Activated CD4-positive, CD25-positive, alpha-beta regulatory T cell treated with anti-CD3 and anti-CD28 coated beads, Interleukin-2, amount 50 U/mL, for 16 hours (primary cell): ENCODE measurements at places on chromosomes 5 and 9.

GRCh38 chr9:130579738-130580463 is 524 bp downstream of the FUBP3 start:
- no peak for DNase-seq

DNA sequence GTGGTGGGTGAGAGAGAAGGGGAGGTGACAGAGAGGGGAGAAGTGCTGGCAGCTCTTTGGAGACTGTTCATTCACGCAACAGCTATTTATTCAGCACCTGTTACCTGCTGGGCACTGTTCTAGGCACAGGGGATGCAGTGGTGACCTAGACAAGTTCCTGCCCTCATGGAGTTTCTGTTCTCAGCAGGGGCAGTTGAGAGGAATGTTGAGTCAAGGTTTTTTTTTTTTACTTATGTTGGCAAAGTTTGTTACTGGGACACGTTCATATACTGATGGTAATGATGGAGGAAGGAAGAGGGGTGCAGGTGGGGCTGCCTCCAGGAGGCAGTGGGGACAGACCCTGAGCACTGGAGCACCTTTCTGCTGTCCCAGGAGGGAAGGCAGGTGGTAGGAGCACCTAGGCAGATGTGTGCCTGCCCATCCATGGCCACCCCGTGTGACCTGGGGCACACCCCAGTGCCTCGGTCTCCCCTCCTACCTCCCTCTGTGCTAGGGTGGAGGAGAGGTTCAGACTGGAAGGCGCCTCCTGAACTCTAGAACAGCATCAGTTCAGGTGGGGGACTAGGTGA is 49.4 kb upstream of the SLC25A51 start:
- DNase-seq = no peak

DNA sequence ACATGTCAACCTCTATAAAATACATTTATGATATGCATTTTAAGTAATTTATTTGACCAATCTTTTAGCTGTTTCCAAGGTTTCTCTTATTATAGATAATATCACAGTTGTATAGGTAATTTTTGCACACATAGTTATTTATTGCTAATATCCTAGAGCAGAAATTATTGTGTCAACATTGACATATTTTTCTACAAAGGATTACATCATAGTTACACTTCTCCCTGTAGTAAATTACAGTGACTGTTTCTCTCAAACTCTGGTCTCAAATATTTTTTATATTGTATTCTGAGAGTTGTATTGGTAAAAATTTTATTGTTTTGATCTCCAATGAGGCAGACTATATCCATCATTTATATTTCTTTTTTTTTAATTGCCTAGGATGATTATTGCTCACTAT is 714.4 kb upstream of the CDH6 start:
- DNase-seq = no peak

- DNase-seq = no peak
Observed at GRCh38 chr5:58018016-58018415, 441.9 kb downstream of the PLK2 start.

GRCh38 chr5:122111460-122111859 is 17.9 kb upstream of the ZNF474 start:
- no peak for DNase-seq

- DNase-seq = no peak
Observed at GRCh38 chr5:66769030-66769733, 173.0 kb downstream of the MAST4 start.

DNA sequence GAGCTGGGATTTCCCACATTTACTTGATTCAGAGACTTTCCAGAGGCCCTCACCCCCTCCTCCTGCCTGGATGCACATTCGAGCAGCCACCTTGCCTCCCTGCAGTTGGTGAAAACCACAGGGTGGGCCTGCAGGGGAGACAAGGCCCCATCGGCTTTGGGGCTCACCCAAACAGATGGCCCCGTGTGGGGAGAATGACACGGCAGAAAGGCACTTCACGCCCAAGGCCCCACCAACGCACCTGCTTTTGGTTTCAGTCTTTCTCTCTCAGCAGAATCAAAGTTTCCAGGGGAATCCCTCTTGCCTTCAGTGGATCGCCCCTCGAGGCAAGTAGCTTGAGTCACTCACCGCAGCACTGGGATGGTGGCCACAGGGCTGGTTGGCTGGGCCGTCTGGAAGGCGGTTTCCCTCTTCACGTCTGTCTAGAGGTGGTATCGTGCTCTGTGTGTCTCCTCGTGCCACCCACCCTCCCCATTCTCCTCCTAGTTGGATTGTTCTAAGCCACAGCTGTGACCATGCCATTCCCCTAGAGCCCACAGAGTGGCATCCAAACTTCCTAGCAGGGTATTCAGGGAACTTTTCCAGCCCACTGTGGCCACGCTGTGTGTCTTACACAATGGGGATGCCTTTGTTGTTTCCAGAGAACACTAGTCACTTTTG is 31.8 kb downstream of the SEC61B start:
- peak; percentile 52 for DNase-seq

DNA sequence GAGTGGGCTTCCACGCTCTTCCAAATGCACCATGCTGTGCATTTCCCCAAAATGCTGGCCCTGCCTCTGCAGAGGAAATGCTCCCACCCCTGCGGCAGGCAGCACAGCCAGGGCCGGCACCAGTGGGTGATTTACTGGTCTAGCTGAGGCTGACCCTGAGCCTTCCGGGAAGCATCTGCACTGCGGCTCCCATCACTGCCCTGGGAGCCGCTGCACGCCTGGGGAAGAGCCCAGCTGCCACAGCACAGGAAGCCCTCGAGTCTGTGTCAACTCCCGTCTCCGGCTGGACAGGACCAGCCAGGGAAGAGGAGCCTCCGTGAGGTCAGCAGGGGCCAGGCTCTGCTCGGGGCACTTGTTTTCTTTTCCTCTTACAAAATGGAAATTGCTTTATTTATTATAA is 25.1 kb upstream of the EEIG1 start:
- no peak for DNase-seq

GRCh38 chr5:129118405-129118804 is 23.9 kb downstream of the ISOC1 start:
- no peak for DNase-seq

DNA sequence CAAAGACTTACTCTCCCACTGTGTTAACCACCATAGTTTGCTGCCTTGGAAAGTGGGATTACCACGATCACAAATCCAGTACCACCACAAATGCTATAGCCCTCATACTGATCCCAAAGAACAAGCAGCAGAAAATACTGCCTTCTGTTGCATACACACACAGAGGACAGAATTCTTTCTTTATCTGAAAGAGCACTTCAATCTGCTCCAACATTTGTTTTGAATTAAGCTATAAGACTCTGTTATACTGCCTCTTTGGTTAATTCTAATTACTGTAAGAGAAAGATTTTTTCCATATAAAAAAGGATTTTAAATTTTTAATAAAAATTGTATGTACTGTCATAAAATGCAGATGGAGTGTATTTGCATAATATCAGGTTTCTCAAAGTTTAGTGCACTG is 69.8 kb downstream of the YIPF5 start:
- DNase-seq = no peak

DNA sequence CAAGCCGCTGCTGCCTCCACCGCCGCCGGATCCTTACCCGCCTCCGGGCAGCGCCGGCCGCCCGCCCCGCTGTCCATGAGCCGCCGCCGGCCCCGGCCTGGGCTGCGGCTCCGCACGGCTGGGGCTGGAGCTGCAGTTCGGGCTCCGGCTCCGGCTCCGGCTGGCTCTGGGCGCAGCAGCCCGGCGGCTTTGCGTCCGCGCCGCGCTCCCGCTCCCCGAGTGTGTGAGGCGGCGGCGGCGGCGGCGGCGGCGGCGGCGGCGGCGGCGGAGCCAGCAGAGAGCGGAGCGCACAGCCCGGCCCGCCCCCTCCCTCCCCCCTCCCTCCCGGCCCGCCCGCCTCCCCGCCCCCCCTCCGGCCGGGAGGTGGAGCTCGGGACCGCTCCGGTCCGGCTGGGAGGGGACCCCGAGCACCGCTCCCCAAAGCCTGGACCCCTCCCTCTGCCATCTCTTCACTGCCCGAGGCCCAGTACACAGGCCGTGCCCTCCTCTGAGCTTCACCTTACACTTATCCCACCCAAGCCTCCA is at the start of gene PCDH1:
PCDH1 (minus strand) TSS at position 225 of the 525 bp plus-strand sequence; CDS start at position 77, 148 bp downstream.
- DNase-seq = no peak

DNA sequence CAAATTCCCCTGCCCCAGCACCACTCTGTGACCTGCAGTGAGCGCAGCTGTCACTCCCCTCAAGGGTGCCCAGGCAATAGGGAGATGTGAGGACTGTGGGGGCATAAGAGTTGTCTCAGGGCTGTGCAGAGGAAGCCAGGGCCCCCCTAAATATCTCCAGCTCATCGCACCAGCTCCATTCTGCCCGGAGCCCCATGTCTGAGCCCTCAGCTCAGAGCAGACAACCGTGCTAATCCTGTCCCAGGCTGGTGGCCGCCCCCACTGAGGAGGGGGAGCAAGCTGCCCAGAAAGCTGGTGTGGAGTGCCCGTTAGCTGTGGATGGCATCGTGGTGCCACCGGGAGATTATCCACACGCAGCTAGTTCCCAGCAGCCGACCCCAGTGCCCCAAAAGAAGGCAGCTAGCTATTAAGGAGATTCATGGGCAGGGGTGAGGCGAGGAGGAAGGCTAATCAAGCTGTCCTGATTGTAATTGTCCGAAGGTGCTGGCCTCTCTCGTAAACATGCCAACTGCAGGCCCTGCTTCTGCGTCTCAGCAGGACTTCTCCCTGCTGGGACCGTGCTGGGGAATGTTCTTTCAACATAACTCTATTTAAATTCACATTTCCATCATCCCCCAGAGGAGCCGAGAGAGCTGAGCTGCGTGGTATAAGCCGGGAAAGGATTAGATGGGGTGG is 17.0 kb upstream of the FIBCD1 start:
- no peak for DNase-seq

- no peak for DNase-seq
Observed at GRCh38 chr9:133306242-133307204, 29.5 kb downstream of the SURF6 start.

DNA sequence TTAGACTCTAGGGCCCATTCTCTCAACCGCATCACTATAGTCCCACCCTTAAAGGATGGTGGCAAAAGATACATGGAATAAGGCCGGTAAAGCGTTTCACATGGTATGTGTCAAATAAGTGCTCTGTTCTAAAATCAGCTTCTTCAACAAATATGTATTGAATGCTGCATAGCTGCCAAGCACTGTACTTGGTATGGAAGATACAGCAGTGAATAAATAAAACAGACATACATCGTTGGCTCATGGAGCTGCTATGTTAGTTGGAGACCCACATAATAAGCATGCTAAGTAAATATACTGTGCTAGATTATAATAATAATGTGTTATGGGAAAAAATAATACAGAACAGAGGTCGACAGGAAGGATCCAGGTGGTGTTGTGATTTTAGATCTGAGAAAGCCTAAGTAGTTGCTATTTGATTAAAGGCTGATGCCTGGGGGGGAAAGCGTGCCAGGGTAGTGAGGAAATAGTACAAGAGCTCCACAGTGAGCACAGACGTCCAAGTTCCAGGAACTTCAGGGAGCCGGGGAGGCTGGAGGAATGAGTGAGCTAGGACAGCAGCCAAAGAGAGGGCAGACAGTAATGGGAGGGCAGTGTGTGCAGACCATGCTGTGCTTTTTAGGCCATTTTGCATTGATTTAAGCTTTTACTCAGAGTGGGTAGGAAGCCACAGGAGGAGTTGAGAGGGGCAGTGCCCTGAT is 93.7 kb downstream of the JAKMIP2 start:
- DNase-seq = no peak
